ENCODE measurements at places on chromosomes 4 and X.
A peak's percentile ranks its signal among the peaks of the same experiment; 100 is the strongest.

- no peak for DNase-seq
These were observed 6.2 kb downstream of the GK start for GRCh38 chrX:30659421-30659820.

- DNase-seq: no peak
These were observed 26.3 kb downstream of the AREG start for GRCh38 chr4:74471264-74471663.

DNA sequence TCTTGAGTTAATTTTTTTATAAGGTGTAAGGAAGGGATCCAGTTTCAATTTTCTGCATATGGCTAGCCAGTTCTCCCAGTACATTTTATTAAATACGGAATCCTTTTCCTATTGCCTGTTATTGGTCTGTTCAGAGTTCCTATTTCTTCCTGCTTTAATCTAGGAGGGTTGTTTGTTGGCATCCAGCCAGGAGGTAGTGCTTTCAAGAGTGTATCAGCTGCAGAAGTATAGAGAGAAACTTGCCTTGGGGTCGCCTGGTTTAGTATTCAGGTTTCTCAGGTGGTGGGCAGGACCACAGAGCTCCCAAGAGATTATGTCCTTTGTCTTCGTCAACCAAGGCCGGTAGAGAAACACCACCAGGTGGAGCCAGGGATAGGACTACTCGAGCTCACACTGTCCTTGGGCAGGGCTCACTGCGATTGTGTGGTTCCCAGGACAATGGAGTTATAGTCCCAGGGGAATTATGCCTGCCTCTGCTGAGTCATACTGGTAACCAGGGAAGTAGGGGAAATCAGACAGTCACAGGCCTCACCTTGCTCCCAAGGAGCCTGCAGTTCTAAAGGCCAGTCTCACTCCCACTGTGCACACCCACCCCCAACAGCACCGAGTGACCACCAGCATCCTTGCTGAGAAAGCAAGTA is 168.1 kb downstream of the VSIG4 start:
- DNase-seq: no peak

GRCh38 chrX:20913760-20914159 is 460.5 kb upstream of the CNKSR2 start:
- no peak for DNase-seq

DNA sequence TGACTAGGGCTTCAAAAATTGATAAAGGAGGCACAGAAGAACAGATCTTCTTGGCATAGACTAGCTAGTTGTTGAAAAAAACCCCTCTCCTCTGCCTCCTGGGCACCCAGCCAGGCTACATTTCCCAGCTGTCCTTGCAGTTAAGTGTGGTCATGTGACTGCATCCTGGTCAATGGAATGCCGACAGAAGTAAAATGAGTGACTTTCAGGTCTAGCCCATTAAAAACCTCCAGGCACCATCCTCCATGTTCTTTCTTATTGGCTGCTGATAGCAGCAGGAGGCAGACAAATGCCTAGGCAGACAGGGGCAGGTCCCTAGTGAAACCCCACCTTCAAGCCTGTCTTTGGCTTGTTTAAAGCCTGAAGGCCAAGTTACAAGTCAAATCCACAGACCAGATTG is 35.3 kb downstream of the ATXN3L start:
- no peak for DNase-seq

DNA sequence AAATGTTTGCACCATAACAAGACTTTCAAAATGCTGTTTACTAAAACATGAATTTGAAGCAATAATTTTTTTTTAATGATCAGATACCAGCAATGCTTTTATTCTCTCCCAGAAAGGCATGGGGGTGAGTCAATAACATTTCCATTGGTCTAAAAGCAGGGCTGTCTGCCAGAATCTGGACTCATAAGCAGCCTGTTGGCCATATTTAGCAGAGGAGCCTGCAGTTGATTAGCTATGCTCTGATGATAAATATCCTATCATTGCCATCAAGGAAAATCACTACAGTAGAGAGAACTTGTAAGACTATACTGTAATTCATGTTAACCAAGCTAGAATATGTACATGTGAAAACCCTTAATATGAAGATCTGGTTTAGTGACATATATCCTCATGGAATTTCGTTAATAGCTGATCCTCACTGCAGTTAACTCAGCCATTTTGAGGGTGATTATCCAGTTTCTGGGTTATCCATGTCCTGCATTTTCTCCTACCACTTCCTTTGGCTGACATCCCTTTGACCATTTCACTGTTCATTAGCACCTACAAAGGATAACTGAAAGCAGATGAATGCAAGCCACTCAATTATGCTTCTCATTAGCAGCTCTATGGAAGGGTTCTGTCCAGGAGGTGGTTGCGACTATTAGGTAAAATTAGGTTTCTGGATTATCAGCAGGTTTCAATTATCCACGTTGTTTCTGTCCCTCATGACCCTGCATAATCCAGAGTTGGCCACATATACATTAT is 72.9 kb upstream of the DIAPH2 start:
- no peak for DNase-seq

GRCh38 chr4:183920512-183920911 is 15.4 kb downstream of the STOX2 start:
- DNase-seq: peak; percentile 21

DNA sequence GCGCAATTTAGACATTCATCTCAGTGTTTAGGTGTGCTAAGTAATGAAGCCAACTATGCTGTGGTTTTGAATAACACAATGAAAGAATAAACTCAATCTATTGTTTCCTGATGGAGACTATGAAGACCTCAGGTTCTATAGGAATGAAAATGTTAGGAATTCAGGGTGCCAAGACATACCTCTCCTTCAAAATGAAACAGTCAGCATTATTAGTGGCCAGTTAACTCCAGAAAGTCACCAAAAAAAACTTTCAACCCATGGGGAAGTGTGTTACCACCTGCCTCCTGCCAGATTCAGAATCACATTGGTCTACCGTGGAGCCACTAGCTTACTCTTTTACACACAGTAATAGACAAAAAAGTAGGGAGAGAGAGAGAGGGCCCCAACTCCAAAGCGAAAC is 352.9 kb downstream of the GABRG1 start:
- no peak for DNase-seq

- no peak for DNase-seq
These were observed 3.5 kb downstream of the STBD1 start for GRCh38 chr4:76309939-76310550.

GRCh38 chrX:65528705-65529340 is 5.8 kb downstream of the LAS1L start:
- no peak for DNase-seq

DNA sequence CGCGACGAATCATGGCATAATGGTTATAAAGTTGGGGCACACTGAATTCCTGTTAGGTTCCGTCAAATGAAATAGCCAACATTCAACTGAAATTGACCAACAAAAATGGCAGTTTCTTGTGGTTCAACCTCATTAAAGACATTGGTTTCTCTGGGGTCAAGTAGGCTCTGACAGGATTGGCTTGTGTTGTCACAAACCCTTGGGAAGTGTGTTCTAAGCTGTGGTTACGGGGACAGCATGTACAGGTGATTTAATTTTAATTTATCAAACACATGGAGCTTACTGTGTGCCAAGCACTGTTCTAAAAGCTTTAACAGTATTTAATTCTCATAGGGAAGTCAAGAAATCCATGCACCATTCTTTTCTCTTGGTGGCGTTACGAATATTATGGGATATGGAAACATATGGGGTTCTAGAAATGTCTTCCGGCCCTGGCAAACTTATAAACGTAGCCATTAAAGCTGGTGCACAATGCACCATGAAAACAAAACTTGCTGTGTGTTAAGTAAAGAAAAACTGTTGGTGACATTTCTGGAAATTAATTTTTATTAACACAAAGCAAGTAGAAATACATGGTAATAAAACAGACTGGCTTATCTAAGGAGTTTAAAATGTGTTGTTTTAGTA is 891 bp downstream of the XK start:
- no peak for DNase-seq

GRCh38 chr4:165052627-165053026 is 1.0 kb upstream of the TRIM75 start:
- DNase-seq: no peak

DNA sequence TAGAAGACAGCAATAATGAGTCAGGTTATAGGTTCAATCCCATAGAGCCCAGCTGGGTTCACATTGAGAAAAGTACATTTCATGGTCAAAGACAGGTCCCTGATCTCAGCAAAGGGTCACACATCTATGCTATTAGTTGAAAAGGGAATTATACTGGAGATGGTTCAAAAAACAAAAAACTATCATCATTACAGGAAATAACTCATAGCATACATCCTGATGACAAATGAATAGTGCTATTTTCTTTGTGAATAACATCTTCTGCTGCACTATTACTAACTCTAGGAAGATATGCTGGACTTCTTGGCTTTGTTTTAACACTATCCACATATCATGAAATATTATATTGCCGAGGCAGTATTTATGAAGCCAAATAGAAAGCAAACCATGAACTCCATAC is 202.5 kb upstream of the MAB21L2 start:
- no peak for DNase-seq

DNA sequence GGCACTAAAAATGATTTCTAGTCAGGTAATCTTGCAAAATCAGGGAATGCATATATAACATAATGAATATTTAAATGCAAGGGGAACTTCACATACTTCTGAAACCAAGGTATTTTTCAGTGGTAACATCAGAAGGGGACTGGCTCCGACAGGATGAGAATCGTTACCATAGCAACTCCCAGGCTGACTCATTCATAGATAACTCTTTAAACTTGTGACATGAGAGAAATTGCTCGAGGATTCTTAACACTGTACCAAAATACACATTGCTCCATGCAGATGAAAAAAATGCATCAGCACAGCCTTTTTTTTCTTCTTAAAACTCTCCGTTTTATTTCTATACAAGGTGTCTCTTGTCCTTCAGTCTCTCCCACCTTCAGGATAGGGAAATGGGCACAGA is 114.3 kb downstream of the GABRB1 start:
- DNase-seq: no peak

DNA sequence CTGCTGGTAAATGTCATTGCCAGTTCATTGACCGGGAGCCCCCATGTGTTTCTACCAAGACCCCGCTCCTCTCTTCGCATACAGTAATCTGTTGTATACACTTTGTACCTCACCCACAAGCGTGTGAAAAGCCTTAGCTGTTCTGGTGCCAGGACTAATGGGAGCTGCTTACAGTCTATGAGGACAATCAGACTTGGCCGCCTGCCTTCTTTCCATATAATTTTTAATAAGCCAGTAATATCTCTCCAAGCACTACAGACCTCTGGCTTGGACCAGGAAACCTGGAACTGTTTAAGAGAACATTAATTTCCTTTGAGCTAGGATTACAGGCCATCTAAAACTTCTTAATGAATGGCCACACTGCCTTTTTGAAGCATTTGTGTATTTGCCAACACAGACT is 149.7 kb upstream of the MSX1 start:
- no peak for DNase-seq

DNA sequence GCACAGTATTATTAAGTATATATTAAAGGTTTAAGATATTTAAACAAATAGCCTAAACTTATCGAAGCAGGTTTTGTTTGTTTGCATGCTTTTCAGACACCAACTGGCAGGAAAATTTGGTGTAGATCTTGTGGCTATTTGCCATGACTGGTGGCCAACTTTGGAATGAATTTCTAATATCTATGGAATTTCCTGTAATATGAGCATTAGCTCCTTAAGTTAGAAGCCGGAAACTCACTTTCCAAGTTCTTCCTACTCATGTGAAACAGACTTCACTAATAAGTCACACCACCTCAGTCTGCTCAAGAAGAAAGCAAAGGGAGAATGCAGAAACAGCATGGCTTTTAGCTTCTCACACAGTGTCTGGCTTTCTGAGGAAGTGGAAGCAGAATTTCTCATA is 563.9 kb downstream of the GRXCR1 start:
- DNase-seq: no peak

- DNase-seq: no peak
These were observed 17.7 kb downstream of the PCDH18 start for GRCh38 chr4:137514406-137515111.

DNA sequence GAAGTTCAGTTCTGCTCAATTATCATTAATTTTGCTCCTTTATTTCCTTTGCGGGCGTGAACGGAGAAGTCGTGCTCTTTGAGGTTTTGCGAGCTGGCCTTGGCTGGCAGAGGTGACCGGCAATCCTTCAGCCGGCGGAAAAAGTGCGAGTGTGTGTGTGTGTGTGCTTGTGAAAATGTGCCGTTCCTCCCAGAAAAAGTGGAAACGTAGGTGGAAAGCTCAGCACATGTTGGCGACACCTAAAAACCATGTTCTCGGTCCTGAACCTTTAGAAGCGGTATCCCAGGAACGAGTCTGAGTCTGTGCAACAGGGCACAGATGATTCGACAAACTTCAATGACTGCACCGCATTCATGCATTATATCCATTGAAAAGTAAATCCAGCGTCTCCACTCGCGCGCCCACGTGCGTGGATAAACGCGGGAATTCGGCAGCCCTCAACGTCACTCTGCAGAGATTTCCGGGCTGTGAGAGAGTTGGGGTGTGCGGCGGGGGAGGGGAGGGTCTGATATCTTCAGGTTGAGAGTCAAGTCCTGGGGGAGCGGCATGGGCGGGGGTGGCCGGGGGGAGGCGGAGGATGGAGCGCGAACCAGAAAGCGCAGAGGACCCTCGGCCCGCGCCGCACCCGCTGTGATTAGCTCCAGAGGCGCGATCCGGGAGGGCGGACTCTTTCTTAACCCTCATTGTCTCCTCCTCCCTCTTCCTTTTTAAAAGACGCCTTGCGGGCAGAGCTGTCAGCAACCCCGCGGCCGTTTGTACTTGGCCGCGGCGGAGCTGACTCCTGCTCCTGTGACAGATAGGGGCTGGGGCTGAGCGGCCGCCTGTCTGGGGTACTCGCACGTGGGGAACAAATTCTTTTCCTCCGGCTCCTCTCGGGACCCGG is at the start of gene SHISA3:
TSS of gene SHISA3 (plus strand) at position 737 of the 883 bp plus-strand sequence. CDS start 569 bp downstream, outside the sequence.
- DNase-seq: no peak

DNA sequence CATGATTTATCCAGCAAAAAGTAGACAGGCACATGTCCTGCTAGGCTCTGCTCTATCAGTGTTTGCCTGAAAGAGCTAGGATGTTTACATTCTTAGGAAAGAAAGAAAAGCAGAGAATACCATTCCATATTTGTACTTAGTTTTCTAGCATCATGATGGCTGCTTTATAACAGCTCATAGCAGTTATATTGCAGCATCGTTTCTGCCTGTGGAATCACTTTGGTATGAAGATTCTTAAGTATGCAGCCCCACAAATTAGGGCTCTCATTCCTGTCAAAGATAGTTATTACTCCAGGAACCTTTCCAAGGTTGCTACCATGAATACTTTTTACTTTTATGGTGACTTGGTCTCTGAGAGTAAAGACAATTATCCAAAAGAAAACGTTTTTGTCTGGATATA is 119.0 kb upstream of the MYOZ2 start:
- no peak for DNase-seq

GRCh38 chrX:50768801-50769200 is 45.2 kb downstream of the SHROOM4 start:
- DNase-seq: no peak

- no peak for DNase-seq
These were observed 1.9 kb upstream of the TBC1D14 start for GRCh38 chr4:6907658-6908191.

- DNase-seq: no peak
These were observed 70.5 kb upstream of the MXD4 start for GRCh38 chr4:2332201-2332975.

Measured in NCI-H524 treated with DMSO at 0.1 percent for 48 hours (cell line).